ENCODE measurements at places on chromosomes 7 and 10. TPM values are rescaled to one million over a fixed set of nuclear protein-coding genes. Genes with fewer than 3 reads are reported as not detected.

The HOXA11 gene
- 0.13 TPM for total RNA-seq

The CDHR3 gene
- total RNA-seq = 3.1 TPM

The CPA2 gene
- not detected for total RNA-seq

The CHRM2 gene
- total RNA-seq = 3.0 TPM

All from smooth muscle cell of the pulmonary artery (primary cell).